ENCODE measurements at places on chromosomes 6 and 20.

DNA sequence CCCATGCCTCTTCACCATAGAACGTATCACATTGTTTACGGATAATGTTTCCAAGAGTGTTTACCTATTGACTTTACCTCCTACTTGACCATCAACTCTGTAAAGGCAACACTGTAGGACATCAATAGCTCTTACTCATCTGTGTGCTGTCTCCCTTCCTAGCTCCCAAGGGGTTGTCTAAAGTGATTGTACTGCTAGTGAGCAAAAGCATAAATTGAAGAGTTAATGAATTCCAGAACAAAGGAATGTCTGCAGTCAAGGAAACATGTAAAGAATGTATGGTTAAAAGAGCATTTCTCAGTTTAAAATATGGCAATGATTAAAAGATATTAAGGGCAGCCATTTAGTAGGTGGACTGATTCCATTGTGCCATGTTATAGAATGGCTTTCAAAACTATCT lies 985.4 kb downstream of the TBC1D32 start:
- no peak for DNase-seq

DNA sequence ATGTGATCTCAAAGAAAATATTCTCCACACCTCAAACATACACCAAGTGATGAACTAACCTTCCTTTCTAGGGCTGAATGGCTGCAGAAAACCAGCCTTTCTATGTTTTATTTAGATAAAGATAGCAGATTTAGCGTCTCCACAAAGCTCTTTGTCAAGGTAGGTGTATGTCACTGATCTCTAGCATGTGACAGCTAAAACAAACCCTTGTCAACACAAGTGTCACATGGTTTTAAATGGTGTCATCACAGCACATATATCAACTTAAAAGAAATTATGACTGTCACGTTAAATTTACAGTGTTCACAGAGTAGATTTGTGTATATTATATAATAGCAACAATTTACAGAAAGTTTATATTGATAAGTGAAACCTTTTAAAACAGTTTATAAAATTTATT lies 58.3 kb downstream of the TENT5A start:
- DNase-seq: no peak

GRCh38 chr20:55253781-55254180 lies 751.5 kb downstream of the CBLN4 start:
- no peak for DNase-seq

DNA sequence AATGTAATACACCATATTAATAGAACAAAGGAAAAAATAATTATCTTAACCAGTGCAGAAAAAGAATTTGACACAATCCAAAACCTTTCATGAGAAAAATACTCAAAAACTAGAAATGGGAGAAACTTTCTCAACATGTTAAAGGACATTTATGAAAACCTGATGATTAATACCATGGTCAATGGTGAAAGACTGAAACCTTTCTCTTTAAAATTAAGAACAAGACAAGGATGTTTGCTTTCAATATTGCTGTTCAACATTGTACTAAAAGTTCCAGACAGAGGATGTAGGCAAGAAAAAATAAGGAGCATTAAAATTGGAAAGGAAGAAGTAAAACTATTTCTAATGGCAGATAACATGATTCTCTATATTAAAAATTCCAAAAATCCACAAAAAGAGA lies 981.3 kb upstream of the FLRT3 start:
- no peak for DNase-seq

GRCh38 chr6:168097221-168097620 lies 18.2 kb upstream of the FRMD1 start:
- no peak for DNase-seq

- no peak for DNase-seq
Measured at GRCh38 chr6:158014505-158015187, 33.0 kb downstream of the SYNJ2 start.

DNA sequence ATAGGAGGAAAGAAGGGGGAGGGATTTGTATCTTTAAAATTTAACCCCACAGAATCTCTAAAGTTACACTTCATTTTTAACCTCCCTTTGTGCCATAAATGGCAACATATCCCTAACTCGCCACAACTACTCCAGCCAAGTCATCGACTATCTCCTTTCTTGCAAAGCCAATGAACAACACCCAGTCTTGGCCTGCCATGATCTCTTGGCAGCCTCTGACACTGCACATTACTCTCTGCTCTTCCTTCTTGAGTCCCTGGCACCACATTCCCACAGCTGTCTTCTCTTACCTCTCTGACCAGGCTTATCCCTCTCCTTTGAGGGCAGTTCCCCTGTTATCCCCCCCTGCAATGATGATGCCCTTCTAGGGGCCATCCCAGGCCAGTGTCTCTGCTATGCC lies 42.5 kb downstream of the MBOAT1 start:
- DNase-seq: no peak

DNA sequence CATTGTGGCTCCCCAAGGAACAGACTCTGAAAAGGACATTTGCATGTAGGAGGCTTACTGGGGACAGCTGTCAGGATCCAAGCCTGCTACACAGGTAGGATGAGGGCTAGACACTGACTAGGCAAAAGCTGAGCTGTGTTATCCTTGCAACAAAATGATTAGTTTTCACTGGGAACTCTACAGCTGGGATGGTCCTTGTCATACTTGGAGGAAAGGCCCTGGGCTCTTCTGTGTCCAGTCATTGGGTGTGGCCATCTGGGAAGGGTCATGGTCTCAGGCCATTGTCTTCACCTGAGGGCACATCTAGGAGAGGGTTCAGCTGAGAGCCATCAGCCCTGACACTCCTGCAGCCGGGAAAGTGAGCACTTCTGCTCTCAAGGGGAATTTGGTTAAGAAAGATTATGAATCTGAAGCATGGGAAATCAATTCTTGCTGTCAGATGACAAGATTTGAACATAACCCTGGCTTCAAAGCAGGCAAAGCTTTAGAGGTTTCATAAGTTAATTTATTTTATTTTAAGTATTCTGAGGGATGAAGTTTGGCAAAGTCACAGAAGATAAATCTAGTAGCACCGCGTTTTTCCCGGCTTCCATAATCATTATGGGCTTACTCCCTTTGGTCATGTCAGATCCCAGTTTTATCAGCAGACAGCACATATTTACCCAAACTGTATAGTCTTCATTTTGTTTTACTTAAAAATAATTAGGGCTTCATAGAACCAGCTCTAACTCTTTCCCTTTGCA lies 78.4 kb upstream of the SLC22A23 start:
- no peak for DNase-seq

- no peak for DNase-seq
Measured at GRCh38 chr20:7820897-7821296, 119.4 kb downstream of the HAO1 start.

DNA sequence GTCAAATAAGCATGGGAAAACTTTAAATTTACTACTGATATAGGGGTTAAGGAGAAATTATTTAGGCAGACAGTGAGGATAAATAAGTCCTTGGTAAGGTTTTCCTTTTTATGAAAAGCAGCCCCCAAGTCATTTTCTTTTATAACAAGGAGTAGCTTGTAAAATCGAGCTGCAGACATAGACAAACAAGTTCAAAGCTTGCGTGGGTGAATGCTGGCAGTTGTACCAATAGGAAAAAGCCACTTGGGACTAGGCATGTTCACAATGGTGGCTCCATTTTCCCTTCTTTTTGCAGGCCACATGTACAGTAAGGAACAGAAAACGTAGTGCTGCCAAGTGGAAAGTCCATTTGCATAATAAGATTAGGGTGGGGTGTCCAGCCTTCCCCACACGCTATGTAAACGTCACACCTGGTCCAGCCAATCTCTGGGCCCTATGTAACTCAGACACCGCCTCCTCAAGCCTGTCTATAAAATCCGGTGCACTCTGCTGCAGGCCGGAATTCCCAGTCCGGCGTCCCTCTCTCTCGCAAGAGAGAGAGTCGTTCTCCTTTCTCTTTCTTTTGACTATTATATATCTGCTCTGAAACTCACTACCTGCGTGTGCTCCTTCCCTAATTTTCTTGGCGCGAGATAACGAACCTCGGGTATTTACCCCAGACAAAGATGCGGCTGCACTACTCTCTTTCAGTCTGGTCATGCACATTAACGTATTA lies 217.1 kb upstream of the MAN1A1 start:
- DNase-seq: no peak

DNA sequence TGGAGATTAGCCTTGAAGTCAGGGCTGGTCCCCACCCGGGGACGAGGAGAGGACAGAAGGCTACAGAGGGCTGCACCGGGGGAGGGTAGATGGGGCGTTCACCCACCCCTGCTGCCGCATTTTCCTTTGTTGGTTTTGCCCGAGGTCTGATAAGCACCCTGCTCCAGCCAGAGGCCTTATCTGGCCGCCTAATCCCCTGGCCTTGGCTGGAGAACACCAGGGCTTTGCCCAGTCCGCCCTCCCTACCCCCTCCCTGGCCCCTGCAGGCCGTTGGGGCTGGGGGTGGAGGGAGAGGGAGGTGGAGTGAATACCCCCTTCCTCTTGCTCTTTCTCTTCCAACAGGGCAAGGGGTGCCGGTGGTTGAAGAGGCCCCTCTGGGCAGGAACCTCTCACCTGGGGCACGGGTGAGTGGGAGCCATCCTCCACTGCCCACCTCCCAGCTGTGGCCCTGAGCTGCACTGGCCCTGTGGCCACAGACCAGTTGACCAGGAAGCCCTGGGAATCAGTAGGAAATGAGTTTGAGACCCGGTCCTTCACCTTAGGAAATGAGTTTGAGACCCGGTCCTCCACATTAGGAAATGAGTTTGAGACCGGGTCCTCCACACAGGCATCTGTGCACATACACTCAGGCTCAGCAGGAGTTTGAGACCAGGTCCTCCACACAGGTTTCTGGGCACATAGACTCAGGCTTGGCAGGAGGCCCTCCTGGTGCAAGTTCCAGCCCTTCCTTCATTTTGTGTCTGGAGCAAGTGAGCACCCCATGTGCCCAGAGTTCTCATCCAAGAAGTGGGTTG lies 12.0 kb upstream of the GATA5 start:
- DNase-seq: no peak

- DNase-seq: no peak
Measured at GRCh38 chr6:99145738-99146137, 198.0 kb upstream of the FBXL4 start.

Measured in AG04450 (cell line).